ENCODE measurements at places on chromosomes 6 and 20. TPM values are rescaled to one million over a fixed set of nuclear protein-coding genes. Genes with fewer than 3 reads are reported as not detected.

LEMD2 gene
- 39.9 TPM for total RNA-seq

NMBR gene
- not detected for total RNA-seq

PTK6 gene
- total RNA-seq, result 3.5 TPM

OTOR gene
- not detected for total RNA-seq

Measured in A549 treated with Hydrocortisone at 1 μM for 4 hours (cell line).